ENCODE measurements at places on chromosomes 3 and 15.

DNA sequence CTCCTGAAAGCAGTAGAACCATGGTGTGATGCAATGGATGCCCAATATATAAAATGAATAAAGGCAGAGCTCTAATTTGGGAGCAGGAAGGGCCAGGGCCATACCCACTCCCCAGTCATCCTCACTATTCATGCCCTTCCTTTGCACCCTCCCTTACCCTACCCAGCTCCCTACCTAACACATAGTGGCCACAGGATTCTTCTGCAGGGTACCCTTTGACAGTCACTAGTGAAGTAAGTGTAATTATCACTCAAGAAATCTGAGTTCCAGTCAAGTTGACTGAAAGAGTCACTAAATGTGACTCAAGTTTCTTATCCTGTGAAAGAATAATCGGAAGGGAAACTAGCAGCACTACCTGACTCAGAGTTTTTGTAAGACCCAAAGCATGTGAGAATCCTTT lies 69.2 kb downstream of the RASA2 start:
- no peak for DNase-seq

GRCh38 chr15:77118882-77119321 lies 48.0 kb upstream of the TSPAN3 start:
- peak; percentile 62 for DNase-seq

DNA sequence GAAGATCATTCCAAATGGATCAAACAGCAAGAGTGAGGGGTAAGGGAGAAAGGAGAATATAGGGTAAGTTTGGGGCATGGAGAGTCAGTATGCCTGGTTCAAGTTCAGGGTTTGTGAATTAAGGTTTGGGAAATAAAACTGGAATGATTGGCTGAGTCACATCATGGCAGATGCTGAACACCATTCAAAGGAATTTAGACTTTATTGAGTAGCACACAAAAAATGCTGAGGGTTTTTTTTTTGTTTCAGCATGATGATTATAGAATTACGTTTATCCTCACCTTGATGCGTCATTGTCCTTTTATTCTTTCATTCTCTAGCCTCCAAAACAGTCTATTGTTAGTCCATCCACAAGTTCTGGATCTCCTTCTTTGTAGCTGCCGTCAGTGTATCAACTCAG lies 220.0 kb upstream of the UMPS start:
- no peak for DNase-seq

DNA sequence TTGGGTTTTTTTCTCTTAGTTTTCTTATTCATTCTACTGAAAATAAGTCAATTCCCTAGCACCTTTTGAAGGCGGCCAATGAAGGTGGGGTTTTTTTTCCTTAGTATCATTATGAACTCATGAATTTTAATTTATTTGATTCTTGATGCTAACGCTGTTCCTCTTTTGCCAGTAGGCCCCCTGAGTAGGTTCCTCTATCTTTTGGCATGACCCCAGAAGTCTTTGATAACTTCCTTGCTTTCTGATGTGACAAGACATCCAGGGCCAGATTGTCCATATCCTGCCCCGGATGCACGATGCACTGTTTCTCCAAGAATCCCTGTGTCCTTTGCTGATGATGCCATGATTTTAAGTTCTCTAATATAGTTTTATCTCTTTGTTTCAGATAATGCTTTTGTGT lies 20.6 kb downstream of the LRRK1 start:
- no peak for DNase-seq

DNA sequence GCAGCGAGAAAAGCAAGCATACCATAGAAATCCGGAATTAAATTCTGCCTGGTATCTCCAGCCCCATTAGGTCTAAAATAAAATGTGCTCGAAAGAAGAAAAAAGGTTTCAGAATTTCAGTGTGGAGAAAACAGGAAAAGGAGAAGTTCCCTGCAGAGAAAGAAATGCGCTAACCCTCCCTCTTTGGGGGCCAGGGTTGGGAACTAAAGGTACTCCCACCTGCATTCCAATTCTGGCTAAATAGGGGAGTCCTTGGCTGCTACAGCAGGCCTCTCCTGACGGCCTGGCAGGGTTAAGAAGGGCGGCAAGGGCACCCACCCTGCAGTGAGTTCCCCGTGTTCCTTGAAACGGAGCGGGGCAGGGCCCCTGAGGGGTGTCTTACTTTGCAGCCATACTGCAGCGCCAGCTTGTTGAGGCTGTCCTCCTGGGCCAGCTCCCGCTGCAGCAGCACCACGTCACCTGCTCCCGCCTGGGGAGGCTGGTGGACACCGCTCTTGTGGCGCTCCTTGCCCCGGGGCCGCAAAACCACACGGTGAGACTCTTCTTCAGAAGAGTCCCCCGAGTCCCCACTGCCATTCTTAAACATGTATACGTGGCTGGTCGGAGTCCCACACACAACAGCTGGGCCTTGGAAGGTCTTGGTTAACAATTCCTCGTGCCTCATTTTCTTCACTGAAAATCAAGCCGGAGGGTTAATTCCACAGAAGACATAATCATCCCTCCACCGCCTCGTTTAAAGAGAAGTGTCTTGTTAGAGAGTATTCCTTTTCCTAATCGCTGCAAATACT lies 1.7 kb downstream of the LYSMD4 start:
- no peak for DNase-seq

DNA sequence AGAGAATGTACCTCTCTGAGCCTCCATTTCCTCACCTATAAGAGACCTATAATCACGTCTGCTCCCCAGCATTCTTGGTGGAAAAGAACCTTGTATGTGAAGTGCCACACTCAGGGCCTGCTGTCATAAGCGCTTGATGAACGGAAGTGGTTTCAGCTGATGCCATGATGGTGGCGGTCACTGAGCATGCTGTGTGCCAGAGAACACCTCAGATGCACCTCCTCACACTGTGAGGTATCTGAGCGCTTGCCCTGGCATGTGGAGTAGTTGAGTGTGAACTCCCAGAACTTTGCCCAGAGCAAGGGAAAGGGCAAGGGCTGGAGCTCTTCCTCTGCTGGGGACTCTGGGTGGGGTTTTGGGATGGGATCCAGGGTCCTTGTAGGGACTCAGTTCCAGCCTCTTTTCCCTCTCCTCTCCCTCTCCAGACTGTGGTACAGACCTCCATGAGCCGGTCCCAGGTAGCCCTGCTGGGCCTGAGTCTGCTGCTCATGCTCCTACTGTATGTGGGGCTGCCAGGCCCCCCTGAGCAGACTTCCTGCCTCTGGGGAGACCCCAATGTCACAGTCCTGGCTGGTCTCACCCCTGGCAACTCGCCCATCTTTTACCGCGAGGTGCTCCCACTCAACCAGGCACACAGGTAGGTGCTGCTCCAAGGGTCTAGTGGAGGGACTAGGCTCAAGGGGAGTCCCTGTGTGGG lies 2.7 kb downstream of the ABHD14A start:
- peak; percentile 53 for DNase-seq

- DNase-seq = no peak
These were observed 281.0 kb upstream of the NR2E3 start for GRCh38 chr15:71529361-71529760.

DNA sequence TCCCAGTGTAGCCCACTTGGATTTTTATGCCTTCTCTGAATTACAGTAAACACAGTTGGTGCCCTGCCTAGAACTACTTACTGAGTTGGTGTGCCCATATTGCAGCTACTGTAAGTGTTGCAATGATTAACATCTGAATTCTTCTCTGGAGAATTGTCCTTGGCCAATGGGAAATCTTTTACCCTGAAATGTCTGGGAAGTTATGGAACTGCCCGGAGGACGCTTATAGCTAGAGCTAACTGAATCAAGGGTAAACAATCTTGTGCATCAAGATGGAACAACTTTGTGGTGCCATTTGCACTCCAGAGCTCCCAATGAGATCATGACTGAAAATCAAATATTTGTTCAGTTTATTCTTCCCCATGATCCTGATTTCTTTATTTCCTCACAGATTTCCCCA lies 246.7 kb upstream of the CBLB start:
- no peak for DNase-seq

DNA sequence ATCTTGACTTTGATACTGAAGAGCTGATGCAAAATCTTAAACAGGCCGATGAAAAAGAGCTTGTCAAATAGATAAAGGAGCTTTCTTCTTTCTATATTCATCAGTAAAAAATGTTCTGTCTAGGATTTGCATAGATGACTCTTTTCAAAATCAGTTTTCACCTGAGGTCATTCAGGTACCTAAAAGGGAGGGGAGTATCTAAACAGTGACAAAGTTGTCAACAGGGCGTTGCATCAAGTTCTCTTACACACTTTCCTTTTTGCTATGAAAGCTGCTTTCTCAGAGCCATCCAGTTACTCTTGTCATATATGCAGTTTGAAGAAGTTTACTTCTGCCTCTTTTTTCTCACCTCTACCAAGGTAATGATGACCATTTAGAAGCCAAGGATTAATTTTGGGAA lies 60.0 kb downstream of the AKAP13 start:
- no peak for DNase-seq

- DNase-seq = no peak
These were observed 35.7 kb downstream of the CCDC80 start for GRCh38 chr3:112605285-112605684.

- DNase-seq = no peak
These were observed 231.4 kb downstream of the ROBO2 start for GRCh38 chr3:77271306-77271705.

DNA sequence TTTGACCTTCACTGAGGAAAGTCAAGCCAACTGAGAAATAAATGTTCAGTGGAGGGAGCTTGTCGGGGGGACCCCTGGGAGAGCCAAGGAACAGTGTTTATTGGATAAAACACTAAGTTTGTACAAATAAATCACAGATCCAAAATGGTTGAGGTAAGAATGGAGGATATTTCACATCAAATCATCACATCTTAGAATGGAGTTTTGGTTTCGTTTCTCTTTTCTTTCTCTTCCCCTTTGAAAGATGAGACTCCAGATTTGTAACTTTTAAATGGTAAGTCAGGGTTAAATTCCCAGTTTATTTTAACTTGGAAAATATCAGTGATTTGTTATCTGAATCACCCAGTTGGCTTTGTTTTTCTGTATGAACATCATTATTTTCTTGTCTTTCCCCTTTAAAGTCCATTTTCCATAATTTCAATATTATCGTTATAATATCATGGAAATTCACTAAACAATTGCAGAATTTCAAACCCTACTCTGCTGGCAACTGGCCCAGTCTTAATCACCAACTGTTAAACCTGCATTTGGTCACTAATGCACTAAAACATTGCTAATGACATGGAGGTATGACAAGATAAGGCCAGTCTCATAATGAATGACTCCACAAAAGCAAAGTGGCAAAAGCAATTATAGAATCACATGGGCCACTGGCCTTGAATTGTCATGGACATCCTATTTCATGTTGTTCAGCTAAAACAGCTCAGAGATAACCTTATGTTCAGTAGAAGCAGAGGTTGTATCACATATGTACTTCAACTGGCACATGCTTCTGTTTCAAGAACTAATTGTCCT lies 295.1 kb downstream of the SHOX2 start:
- no peak for DNase-seq

GRCh38 chr3:150296123-150296735 lies 111.9 kb upstream of the TSC22D2 start:
- no peak for DNase-seq

DNA sequence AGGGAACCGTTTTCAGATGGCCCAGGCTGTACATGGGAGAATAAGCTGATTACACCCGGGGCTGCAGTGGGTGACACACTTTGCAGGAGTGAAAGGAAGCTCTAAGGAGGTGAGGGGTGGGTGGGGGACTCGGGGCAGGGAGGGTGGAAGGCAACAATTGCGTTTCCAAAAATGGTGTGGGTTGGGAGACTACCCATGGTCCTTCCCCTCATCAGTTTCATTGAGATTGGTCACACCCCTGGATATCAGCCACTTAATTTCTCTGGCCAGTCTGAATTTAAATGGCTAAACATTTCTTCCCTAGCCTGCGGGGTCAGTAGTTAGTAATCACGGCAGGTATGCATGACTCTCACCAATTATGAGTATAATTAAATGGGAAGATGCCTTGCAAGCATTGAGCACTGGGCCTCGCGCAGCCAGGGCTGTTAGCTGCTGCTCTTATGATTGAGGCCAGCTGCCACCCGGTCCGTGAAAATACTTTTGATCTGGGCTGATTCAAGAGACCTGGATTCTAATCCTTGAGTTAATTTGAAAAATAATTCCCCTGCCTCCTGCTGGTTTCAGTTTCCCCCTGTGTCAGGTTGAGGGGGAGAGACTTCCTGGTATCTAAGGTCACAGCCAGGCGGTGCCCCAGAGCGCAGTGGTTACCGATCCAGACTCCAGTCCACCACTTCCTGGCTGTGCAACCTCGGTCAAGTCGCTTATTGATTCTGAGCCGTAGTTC lies 23.3 kb downstream of the SLC6A6 start:
- peak; percentile 68 for DNase-seq

- no peak for DNase-seq
These were observed 18.5 kb downstream of the SHQ1 start for GRCh38 chr3:72829701-72830100.

DNA sequence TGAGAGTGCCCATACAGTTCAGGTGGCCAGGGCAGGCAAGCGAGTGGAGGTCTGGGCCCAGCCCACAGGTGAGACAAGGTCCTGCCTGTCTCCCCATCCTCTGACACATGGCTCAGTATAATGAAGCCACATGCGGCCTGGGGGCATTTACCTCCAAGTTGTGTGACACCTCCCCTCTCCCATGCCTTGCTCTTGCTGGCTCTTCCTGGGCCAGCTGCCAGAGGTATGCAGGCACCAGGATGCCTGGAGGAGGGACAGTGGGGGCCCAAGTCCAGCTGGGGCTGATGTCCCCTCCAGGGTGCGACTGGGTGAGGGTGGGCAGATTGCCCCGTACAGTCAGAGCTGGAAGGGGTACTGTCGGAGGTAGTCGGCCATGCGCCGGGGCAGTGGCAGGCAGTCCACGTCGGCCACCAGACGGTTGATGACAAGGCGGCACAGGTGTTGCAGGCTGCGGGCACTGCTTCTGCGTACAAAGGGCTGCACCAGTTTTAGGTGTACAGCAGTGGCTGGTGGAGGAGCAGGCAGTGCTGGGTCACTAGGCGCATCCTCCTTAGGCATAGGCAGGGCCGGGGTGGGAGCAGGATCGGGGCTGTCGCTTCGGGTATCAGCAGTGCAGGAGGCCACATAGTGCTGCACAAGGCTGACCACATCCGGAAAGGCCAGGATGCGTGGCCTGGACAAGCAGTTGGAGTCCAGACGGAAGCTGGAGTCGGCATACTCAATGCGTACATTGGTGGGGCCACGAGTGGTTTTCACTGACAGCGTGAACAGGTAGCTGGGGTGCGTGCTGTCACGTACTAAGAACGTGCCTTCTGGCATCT lies 4.1 kb downstream of the CISH start:
- no peak for DNase-seq

GRCh38 chr15:85879334-85880163 lies 84.8 kb upstream of the KLHL25 start:
- no peak for DNase-seq

- DNase-seq = no peak
These were observed 50.6 kb upstream of the RASA2 start for GRCh38 chr3:141436180-141436579.

GRCh38 chr3:193605876-193606275 lies 12.9 kb downstream of the OPA1 start:
- peak; percentile 73 for DNase-seq

Measured in CD4-positive, alpha-beta T cell treated with Interleukin-10 for 1 hour (primary cell).